ENCODE measurements at places on chromosomes 3 and 15. TPM values are rescaled to one million over a fixed set of nuclear protein-coding genes. Genes with fewer than 3 reads are reported as not detected.

The ST8SIA2 gene
- total RNA-seq = not detected

The PP2D1 gene
- not detected for total RNA-seq

The LXN gene
- total RNA-seq = not detected

- no peak overlapping the region for H3K4me3 ChIP-seq
- H3K4me1 ChIP-seq = peaks cover 14% of the 10 kb centered on the region
- DNase-seq = no peak
- H3K27me3 ChIP-seq = no peaks in the 10 kb centered on the region
- H3K27ac ChIP-seq = no peak overlapping the region
- no peaks in the 10 kb centered on the region for H3K36me3 ChIP-seq
These were observed 3.8 kb downstream of the OR5K2 start for GRCh38 chr3:98501270-98501669.

DNA sequence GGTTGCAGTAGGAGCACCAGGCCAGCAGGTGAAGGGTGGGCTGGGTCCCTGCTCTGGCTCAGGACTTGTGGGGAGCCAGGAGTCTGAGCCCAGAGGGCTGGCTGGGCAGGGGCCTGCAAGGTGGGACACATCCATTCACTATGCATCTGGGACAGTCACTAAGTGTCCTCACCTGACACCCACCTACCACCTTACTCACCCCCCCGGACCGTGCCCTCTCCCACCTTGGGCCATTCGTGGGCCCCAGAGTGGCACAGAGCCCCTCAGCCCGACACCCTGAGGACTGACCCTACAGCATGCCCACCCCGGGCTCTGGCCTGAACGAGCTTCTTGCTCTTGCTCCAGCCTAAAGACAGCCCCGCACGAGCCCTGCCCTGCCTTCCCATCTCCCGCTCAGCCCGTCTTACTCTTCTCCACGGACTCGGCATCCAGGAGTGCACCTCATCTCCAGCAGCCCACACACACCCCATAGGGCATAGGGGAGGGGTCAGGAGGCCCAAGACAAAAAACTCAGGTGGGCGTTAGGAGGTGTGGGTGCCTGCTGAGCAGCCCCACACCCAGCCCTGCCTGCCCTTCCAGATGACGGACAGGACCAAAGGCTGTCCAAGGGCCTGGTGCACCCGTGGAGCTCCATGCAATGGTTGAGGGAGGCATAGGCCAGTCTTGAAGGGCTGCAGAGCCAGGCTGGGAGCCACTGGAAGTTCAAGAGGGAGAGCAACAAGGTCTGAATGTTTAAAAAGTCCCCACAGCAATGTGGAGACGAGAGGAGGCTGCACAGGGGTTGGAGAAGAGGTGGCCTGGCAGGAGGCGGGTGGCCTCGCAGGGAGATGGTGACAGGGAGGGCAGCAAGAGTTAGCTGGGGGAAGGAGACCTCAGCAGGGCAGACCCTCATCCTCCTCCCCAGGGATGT lies 27.0 kb downstream of the PTH1R start:
- no peaks in the 10 kb centered on the region for H3K4me1 ChIP-seq
- no peak overlapping the region for H3K27ac ChIP-seq
- no peak for DNase-seq
- H3K4me3 ChIP-seq = no peak overlapping the region
- no peaks in the 10 kb centered on the region for H3K27me3 ChIP-seq

DNA sequence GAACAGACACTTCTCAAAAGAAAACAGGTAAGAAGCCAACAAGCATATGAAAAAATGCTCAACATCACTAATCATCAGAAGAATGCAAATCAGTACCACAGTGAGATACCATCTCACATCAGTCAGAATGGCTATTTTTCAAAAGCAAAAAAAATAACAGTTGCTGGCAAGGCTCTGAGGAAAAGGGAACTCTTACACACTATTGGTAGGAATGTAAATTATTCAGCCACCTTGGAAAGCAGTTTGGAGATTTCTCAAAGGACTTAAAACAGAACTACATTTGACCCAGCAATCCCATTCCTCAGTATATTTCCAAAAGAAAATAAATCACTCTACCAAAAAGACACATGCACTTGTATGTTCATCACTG lies 95.6 kb downstream of the APBA2 start:
- DNase-seq = no peak
- no peak overlapping the region for H3K4me3 ChIP-seq
- H3K4me1 ChIP-seq = no peaks in the 10 kb centered on the region
- H3K27ac ChIP-seq = no peak overlapping the region
- no peaks in the 10 kb centered on the region for H3K36me3 ChIP-seq

DNA sequence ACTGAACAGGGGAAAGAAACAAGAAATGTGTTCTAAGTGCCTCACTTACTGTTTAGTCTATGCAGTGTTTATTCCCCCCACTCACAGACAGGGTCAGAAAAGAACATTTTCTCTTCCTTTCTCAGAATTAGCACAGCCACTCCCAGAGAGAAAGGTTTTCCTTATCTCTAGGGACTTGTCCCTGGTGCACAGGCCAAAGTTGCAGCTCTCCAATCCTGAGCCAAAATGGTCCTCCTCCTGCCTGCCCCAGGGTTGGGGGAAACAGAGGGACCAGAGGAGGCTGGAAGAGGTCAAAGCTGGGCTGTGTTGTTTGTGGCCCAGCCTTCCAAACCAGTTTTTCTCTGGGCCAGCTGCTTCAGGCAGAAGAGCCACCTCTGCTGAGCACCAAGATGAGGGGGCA lies 12.0 kb downstream of the RAB6B start:
- H3K27ac ChIP-seq = no peak overlapping the region
- no peaks in the 10 kb centered on the region for H3K36me3 ChIP-seq
- H3K4me3 ChIP-seq = no peak overlapping the region
- 0 out of 2 replicates have a peak, but pooled peaks cover 3% of the 10 kb centered on the region for H3K27me3 ChIP-seq

GRCh38 chr3:154783061-154783460 lies 297.1 kb upstream of the MME start:
- H3K27ac ChIP-seq = no peak overlapping the region
- H3K4me1 ChIP-seq = no peaks in the 10 kb centered on the region
- no peaks in the 10 kb centered on the region for H3K27me3 ChIP-seq
- H3K36me3 ChIP-seq = no peaks in the 10 kb centered on the region
- no peak for DNase-seq

DNA sequence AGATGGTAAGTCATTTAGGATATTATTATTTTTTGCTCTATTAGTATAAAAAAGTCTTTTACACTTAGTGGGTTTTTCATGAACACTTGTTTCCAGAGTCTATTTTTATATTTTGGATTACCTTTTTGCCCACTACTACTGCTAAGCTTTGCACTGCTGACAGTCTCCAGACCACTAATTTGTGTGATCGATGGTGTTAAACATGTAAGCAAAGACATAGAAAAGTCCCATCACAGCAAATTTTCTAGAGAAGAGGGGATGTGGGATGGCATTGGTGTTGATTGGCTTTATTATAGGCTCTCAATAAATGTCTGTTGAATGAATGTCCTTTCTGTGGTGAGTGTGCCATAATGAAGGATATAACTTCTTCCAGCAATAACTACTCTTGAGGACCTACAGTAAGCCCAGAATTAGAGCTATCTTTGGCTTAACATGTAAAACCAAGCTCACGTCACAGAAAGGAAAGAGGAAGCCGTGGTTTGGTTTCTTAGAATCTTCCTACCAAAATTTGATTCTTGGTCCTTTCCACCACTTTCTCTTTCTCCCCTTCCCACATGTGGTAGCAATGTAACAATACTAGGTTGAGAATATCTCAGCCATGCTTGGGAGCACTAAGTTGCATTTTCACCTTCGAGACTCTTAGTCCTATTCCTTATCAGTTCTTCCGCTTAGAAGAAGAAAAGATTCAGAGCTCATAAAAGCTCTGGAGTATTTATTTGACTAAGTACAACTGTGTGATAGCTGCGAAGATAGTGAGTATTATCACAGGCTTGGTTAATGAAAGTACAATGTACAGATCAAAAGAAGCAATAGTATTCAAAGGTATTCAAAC lies 90.6 kb upstream of the UMPS start:
- no peaks in the 10 kb centered on the region for H3K27me3 ChIP-seq
- H3K4me1 ChIP-seq = no peaks in the 10 kb centered on the region
- DNase-seq = no peak
- H3K27ac ChIP-seq = no peak overlapping the region
- H3K36me3 ChIP-seq = no peaks in the 10 kb centered on the region
- H3K4me3 ChIP-seq = no peak overlapping the region

- no peaks in the 10 kb centered on the region for H3K36me3 ChIP-seq
- H3K27me3 ChIP-seq = peaks cover 1% of the 10 kb centered on the region
- H3K4me3 ChIP-seq = no peak overlapping the region
- no peaks in the 10 kb centered on the region for H3K4me1 ChIP-seq
- DNase-seq = no peak
These were observed 152.8 kb downstream of the KCNAB1 start for GRCh38 chr3:156273111-156273694.

DNA sequence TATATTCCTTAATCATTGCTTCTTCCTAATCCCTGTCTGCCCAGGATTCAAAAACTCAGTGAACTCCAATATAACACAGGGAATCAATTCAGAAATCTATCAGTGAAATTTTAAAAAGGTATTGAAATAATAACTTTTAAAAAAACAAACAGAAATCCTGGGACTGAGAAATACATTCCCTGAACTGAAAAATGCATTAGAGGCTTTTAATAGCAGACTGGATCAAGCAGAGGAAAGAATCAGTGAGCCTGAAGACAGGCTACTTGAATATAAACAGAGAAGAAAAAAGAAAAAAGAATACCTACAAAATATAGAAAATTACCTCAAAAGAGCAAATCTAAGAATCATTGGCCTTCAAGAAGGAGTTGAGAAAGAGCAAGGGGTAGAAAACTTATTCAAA lies 54.7 kb downstream of the CEP70 start:
- no peaks in the 10 kb centered on the region for H3K36me3 ChIP-seq
- no peaks in the 10 kb centered on the region for H3K27me3 ChIP-seq
- DNase-seq = no peak

DNA sequence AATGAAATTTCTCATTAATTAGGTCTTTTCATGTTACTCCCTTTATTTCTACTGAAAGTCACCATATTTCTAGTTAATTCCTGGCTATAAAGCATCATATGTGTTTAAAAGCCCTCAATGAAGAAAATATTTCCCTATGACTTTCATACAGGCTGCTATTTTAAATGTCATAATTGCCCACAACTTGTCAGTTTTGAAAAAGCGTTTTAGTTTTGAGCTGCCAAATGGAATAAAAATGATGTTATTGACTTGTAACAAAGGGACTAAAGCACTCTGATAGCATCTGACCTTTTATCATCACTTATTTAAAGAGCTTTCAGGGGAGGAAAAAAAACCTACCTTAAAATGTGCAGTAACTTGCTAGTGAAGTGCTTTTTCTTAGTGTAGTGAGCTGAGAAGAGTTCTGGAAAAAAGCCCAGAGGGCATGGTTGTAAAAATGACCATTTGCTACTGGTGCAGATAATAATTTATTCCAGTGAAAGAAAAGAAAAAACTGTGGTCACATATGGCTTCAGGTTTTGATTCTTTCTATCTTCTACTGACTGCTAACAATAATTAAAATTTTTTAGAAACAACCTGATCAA lies 877.2 kb downstream of the CADM2 start:
- H3K27me3 ChIP-seq = no peaks in the 10 kb centered on the region
- no peaks in the 10 kb centered on the region for H3K4me1 ChIP-seq
- H3K36me3 ChIP-seq = no peaks in the 10 kb centered on the region
- no peak overlapping the region for H3K4me3 ChIP-seq

GRCh38 chr3:46484911-46485778 lies 12.6 kb upstream of the RTP3 start:
- peak; percentile 49 for DNase-seq
- no peak overlapping the region for H3K4me3 ChIP-seq
- H3K36me3 ChIP-seq = no peaks in the 10 kb centered on the region
- 0 out of 2 replicates have a peak, but pooled peaks cover 4% of the 10 kb centered on the region for H3K4me1 ChIP-seq
- no peaks in the 10 kb centered on the region for H3K27me3 ChIP-seq

GRCh38 chr3:188861842-188862744 lies 309.7 kb upstream of the TPRG1 start:
- no peak overlapping the region for H3K27ac ChIP-seq
- DNase-seq = no peak
- H3K4me3 ChIP-seq = no peak overlapping the region

DNA sequence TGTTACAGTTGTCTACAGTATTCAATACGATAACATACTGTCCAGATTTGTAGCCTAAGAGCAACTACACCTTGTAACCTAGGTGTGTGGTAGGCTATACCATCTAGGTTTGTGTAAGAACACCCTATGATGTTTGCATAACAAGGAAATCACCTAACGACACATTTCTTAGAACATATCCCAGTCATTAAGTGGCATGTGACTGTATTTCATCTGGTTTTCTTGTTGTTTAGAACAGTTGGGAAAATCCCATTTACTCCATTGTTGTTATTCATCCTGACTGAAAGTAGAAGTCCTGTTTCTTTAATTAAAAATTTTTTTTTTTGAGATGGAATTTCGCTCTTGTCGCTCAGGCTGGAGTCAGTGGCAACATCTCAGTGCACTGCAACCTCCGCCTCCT lies 31.3 kb downstream of the LRRC28 start:
- no peaks in the 10 kb centered on the region for H3K27me3 ChIP-seq
- H3K4me1 ChIP-seq = no peaks in the 10 kb centered on the region
- DNase-seq = no peak
- H3K36me3 ChIP-seq = no peaks in the 10 kb centered on the region
- no peak overlapping the region for H3K27ac ChIP-seq
- no peak overlapping the region for H3K4me3 ChIP-seq

- peaks cover 14% of the 10 kb centered on the region for H3K36me3 ChIP-seq
- DNase-seq = no peak
- no peak overlapping the region for H3K4me3 ChIP-seq
- H3K27me3 ChIP-seq = no peaks in the 10 kb centered on the region
- no peak overlapping the region for H3K27ac ChIP-seq
These were observed 431.2 kb downstream of the LPP start for GRCh38 chr3:188584958-188585689.

GRCh38 chr3:122101646-122102045 lies 46.5 kb downstream of the CD86 start:
- H3K4me3 ChIP-seq = no peak overlapping the region
- H3K36me3 ChIP-seq = no peaks in the 10 kb centered on the region
- H3K27me3 ChIP-seq = no peaks in the 10 kb centered on the region
